ENCODE measurements at places on chromosomes 6 and 20.

DNA sequence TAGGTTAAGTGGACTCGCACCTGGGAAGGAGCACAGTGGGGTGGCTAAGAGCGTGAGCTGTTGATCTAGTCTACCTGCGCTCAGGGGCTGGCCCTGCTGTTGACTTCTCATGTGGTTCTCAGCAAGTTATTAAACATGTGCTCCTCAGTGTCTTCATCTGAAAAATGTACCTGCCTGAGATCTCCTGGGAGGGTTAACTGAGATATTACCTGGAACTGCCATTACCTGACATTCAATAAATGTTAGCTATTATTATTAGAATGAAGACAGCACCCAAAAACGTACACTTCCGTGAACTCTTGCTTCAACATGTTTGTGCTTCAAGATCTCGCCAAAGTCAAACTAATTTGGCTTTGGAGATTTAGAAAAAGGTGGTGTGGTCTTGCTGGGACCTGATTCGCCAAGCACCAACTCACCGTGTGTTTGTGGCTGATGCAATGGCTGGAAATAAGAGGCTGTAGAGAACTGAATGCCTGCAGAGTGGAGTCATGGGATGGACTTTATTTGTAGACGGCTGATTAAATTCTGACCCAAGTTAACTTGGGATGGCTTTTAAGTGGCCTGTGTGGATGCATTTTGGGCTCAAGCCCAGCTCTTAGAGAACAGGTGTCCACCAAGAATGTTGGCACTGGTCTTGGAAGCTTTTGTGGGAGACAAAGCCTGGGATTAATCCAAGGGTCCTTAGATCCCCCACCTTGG is 692.9 kb downstream of the QKI start:
- DNase-seq: no peak

- no peak for DNase-seq
Measured at GRCh38 chr6:102458990-102459389, 1065.5 kb downstream of the GRIK2 start.

- DNase-seq: no peak
Measured at GRCh38 chr6:133067960-133068359, 173.2 kb upstream of the EYA4 start.

- DNase-seq: no peak
Measured at GRCh38 chr6:5107341-5107740, 22.2 kb downstream of the PPP1R3G start.

DNA sequence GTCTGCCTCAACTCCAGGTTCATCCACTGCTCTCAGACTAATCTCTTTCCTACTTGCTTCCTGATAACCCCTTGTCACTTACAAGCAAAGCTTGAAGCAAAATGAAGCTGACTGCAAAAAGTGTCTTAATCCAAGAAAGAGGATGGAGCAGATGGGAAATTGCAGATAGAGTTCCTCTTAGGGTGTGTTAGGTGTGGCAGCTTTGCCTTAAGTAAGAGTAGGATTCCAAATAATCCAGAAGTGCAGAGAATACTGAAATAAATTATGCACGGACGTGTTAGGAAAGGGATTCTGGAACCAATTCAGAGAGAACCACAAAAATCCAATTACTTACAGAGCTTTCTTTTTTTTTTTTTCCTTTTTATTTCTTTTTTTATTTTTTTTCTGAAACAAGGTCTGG is 6.1 kb upstream of the RPL7L1 start:
- DNase-seq: no peak

- no peak for DNase-seq
Measured at GRCh38 chr20:51492167-51493092, 50.1 kb downstream of the NFATC2 start.

GRCh38 chr6:18306977-18307376 is 42.6 kb upstream of the DEK start:
- DNase-seq: no peak

GRCh38 chr6:912871-913835 is 220.2 kb upstream of the EXOC2 start:
- DNase-seq: no peak

GRCh38 chr20:53974785-53975555 is 95.4 kb downstream of the BCAS1 start:
- no peak for DNase-seq

GRCh38 chr6:3531481-3531880 is 74.6 kb upstream of the SLC22A23 start:
- no peak for DNase-seq

GRCh38 chr6:155444952-155445903 is 10.4 kb downstream of the NOX3 start:
- DNase-seq: no peak

GRCh38 chr20:49570828-49571552 is 3.1 kb upstream of the PTGIS start:
- DNase-seq: no peak
